SK-N-SH treated with all-trans-retinoic acid at 6 μM for 48 hours (cell line): ENCODE measurements at places on chromosomes 12 and 14.

GRCh38 chr14:91152499-91152898 lies 38.6 kb downstream of the DGLUCY start:
- no peak for ATAC-seq

- ATAC-seq: no peak; the same call in 2 of the 3 replicates
Measured at GRCh38 chr12:120940799-120941198, 36.6 kb upstream of the SPPL3 start.

DNA sequence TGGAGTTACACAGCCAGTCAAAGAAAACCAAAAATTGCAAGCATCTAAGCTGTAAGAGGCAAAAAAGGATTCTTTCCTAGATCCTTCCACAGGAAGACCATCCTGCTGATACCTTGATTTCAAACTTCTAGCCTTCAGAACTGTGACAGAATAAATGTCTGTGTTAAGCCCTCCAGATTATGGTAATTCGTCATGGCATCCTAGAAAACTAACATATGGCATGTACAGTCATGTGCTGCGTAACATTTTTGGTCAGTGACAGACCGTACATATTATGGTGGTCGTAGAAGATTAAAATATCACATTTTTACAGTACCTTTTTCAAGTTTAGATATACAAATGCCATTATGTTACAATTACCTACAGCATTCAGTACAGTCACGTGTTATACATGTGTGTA lies 660.9 kb upstream of the LMO3 start:
- no peak for ATAC-seq

GRCh38 chr14:21072031-21072473 lies 1.9 kb downstream of the ARHGEF40 start:
- peak; percentile 5; the same call in 1 of the 3 replicates for ATAC-seq

GRCh38 chr12:113990250-113991223 lies 24.4 kb upstream of the RBM19 start:
- ATAC-seq: no peak

DNA sequence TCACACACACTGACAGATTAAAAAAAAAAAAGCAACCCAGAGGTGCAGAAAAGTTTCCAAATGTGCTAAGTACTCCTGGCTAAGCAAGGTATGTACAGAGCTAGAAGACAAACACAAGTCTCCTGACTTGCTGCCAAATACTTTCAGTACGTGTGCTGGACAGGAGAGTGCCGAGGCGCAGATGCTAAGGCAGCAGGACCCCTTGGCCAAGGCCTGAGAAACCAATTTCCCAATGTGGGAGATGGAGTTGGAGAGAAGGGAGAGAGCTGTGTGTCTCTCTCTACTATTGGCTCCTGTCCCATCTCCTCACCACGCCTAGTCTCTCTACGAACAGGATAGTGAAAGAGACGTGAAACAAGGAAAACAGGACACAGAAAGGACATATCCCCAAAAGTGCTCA lies 5.3 kb downstream of the SPRYD3 start:
- ATAC-seq: no peak

GRCh38 chr14:51507906-51508511 lies 143.7 kb upstream of the FRMD6 start:
- ATAC-seq: peak; percentile 90

GRCh38 chr12:76726626-76727025 lies 37.3 kb upstream of the ZDHHC17 start:
- ATAC-seq: no peak

DNA sequence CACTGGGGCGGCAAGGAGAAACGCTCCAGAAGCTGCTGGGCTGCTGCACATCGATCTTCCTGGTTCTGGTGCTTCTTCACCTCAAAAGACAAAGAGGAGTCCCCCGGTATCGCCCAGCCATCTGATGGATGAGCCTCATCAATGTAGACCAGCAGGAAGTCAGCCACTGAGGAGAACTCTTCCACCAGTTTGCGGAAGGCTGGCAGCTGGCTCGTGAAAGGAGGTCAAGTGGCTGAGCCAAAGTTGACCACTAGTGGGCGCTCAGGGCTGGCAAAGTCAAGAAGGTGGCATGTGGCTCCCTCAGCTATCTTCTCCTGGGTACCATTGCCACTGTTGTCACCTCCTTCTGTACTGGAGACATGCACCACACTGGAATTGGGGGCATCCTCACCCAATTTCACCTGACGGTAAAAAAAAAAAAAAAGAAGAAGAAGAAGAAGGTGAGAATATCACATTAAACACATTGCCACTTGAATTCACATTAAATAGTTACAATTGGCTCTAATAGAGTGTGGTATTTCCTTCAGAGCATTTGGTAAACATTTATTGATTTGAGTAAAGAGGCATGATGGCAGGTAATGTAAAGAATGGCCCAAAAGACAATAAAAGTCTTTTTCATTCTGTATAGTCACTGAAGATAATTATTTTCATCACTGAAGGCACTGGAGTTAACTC lies 8.3 kb downstream of the DIO2 start:
- no peak for ATAC-seq

GRCh38 chr12:96420277-96420835 lies 20.1 kb upstream of the CDK17 start:
- no peak for ATAC-seq

DNA sequence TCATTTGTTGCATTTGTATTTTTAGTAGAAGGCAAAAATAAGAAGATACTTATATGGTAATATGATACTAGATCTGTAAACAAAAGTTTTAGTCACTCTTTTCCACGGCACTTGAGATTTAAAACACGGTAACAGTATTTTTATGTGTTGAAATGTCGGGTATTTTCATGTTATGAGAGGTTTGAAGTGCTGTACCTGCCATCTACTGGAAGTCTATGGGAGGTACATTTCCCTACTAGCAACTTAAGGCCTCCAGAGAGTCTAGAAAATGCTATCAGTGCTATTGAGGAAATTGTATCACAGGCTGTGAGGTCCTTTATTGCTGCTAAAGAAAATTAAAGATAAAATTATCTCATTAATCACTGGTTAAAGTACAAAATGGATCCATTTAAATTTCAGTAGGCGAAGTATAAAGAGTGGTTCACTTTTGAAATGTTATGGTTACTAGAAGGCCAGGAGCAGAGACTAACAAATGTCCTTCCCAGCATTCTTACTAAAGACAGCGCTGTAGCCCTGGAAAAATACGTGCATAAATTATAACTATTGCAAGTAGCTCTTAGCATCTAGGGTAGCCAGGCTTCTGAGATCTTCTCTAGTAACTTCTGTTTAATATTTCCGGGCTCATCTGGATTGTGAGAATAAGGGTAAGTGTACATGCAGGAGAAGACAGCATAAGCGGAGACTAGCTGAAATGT lies 77.6 kb upstream of the PRKD1 start:
- peak; percentile 86 for ATAC-seq

DNA sequence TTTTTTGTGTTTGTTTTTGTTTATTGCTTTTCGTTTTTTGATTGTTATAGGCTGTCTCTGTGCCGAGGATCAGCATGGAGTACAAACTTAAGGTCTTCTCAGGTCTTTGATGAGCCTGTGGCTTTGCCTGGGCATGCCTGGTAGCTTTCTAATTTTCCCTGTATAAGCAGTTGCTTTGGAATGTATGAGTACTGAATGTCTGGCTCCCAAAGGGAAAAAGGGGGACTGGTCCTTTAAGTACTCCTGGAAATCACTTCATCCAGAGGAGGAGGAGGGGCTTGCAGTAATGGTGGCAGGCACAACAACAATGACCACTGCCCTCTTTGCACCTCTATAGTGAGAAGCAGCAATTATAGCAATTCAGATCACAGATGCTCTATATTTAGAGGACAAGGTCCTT lies 67.6 kb upstream of the TTC7B start:
- ATAC-seq: no peak

GRCh38 chr14:65920996-65921395 lies 508.5 kb downstream of the FUT8 start:
- no peak for ATAC-seq

- ATAC-seq: no peak
Measured at GRCh38 chr12:6966351-6966750, 4.1 kb downstream of the PHB2 start.

DNA sequence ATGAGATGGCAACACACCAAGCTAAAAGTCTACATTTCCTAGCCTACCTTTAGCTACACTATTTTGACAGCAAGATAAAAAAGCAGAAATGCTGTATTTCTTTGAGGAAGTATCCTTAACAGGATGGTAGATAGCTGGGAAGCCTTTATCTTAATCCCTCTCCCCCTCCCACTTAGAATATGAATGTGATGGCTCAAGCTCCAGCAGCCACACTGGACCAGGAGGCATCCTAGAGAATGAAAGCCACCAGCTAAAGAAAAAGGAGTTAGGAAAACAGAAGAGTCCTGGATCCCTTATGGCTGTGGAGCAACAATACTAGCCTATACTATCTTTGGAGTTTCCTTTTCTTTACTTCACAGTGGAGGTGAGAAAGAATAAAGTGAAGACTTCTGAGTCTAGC lies 15.1 kb downstream of the NAP1L1 start:
- 0 out of 3 replicates have a peak, but pooled peaks have one; percentile 32 for ATAC-seq

DNA sequence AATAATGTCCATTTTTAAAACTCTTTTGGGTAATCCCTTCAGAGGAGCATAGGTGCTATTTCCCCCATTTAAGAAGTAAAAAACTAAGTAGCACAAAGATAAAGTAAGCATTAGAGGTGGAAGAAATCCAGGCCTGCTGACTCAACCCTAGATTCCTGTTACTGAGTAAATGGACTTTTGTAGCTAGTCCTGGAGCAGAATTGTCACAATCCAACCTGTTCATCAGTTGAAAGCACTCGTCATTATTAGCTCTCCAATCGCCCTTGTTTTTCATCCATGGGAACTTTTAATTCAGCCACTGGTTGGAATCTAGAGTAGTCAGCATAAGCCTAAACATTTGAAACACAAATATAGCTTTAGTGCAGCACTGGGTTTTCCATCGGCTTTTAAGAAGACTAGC lies 139.5 kb upstream of the AMIGO2 start:
- ATAC-seq: no peak

DNA sequence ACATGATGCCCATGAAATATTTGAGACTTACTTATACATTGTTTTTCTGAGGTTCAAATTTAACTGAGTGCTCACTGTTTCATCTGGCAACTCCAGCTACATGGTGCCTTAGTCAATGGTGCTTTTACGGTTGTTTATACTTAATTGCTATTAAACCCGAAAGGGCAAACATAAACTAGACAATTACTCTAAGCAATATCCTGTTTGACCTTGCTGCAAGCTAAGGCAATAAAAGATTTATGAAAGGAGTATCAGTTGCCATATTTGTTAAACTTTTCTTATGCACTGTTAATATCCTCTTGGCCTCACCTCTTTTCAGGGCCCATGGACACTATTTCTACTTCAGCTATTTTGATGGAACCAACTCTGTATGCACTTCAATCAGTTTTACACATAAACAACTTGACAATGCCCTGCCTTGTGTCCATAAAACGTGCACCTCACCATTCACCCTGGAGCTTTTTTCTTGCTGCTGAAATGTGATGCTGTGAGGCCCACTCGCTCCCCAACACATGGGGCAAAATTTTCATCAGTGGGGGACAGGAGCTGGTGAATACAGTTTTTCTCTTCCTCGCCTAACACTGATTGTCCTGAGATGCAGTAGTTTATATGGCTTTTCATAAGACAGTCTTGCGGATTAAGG lies 64.1 kb upstream of the HIF1A start:
- no peak for ATAC-seq

GRCh38 chr12:103181366-103182152 lies 224.1 kb downstream of the ASCL1 start:
- no peak for ATAC-seq

- ATAC-seq: peak; percentile 27
Measured at GRCh38 chr14:55585854-55586253, 5.8 kb downstream of the KTN1 start.

DNA sequence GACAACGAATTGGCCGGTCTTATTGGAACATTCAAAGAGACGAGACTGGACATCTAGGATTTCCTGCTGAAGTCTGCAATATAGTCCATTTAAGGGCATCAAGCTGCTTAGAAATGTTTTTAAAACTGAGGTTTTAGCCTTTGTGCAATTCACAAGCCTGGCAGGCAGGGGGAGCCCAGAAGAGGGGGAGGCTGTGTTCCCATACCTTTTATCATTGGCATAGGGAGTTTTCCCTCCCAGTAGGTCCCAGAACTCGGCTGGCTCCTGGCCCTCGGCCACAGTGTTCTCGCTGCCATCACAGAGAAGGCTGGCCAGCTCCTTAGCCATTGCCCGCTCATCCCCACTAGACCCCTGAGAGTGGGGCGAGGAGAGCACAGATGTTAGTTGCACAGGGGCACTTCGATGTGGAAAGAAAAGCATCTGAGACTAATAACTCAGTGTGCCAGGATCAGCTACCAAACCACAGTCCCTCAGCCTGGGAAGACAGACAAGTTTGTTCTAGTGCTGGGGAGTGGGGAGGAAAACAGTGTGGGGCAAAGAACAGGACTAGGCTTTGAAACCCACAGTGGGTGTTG lies 15.1 kb downstream of the AVIL start:
- ATAC-seq: peak; percentile 87

DNA sequence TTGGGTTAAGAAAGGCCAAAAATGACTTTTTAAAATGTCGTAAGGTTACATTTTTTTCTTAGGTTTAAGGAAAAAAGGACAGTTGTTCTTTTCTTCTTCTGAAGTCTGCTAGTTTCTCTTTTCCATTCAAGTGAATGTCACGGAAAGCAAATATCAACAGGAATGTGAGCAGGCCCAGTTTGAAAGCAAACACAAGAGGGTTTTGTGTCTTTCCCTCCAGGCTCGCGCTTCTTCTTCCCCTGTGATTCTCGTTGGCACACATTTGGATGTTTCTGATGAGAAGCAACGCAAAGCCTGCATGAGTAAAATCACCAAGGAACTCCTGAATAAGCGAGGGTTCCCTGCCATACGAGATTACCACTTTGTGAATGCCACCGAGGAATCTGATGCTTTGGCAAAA lies 85.4 kb downstream of the LRRK2 start:
- ATAC-seq: no peak

- no peak for ATAC-seq
Measured at GRCh38 chr14:71424941-71425340, 507.3 kb upstream of the RGS6 start.

DNA sequence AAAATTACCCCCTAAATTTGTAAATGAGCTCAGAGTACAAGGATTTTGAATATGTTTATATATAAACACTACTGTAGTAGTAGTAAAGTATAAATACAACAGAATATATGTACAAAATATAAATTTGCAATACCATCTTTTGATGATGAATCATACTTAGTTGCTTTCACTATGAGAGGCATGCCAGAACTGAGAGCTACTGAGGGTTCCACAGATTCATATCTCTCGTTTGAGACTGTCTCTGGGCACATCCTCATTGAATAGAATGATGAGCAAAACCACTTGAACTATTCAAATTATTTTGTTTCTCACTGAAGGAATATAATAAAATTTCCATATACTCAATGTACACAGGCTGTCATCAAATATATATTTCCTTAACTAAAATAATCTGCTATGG lies 417.6 kb downstream of the NAV3 start:
- peak; percentile 72 for ATAC-seq

DNA sequence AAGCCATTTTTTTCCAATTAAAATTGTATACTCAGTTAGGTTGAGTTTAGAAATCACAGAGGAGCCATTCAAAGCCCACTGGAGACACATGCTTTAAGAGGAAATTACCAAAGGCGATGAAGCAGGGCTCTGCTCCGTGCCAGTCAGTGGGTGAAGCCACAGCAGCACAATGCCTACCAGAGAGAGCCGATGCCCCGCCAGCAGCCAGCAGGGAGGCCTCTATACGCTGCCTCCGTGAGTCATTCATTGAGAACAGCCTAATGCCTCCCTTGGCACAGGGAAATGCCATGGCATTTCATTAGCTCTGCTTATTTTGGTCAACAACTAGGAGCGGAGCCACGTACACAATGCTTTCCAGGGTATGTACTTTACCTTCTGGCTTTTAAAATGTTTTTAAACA lies 197.8 kb upstream of the FRMD6 start:
- peak; percentile 94 for ATAC-seq
